ENCODE measurements at places on chromosomes 1 and 21.

DNA sequence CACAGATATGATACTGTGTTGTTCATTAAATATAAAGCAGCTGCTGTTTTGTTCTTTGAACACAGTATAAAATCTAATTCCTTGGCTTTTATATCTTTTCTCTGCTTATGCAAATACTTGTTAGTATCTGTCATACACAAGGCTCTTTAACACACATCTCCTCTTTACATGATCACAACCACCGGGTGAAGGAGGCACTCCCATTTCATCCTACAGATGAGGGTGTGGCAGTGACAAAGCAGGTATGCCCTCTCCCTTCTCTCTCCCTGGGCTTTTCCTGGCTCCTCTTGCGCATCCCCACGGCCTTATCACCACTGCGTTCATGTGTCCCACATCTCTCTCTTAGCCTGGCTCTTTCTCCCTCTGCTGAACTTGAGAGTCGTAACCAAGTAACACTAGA is 38.2 kb downstream of the JUN start:
- DNase-seq, result no peak

DNA sequence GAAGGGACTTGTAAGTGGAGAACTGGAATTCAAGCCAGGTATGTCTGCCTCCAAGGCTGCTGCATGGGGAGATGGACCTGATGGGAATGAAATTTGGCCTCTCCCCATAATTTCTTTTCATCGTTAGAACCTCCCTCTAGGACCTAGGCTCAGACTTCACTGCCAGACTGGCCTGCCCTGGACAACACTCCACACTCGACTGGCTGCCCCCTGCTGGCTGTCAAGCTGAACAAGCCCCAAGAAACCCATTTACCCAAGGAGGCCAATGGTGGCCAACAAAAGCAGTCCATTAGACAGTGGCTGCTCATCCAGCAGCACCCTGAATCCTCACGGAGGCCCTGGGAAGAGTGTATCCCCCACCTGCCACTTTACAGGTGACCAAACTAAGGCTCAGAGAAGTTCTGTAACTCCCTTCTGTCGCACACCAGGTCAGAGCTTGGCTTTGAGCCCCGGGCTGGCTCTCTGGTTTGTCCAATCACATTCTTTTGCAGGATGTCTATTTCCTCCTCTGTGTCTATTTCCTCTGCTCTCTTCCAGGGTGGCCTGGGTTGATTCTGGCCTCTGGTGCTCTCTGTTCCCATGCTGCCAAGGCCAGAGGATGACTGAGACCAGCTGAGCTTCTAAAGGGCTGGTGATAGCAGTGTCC is 3.8 kb downstream of the RNF186 start:
- peak; percentile 12 for DNase-seq

- DNase-seq, result no peak
Observed at GRCh38 chr1:45767035-45767434, 16.6 kb upstream of the IPP start.

DNA sequence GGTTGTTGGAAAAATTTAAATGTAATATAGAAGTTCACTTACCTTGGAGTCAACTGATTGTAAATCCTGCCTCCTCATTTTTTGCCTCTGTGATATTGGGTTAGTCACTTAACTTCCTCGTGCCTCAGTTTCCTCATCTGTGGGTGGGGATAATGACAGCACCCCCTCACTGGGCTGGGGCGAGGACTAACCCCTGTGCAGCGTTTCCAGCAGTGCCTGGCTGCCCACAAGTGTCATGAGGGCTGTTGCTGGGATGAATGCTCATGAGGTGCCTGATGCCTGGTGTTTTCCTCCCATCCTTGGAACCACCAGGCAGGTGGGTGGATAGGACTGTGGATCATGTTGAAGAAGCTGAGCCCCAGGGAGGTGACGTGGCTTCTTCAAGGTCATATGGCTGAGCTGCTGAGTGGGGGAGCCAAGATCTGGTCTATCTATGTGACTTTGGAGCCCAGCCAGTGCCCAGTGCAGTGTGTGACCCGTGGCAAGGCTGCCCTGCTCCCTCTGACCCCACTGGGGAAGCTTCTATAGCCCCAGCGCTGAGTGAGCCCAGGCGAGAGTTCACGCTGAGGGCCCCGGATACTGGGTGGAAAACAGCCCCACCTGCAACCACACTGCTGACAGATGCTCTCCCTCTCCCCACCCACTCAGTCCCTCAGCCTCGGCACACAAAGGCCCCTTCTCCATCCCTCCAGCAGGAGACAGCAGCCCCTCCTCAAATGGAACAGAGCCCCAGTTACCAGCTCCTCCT is 446.0 kb downstream of the PTPRU start:
- DNase-seq, result no peak

DNA sequence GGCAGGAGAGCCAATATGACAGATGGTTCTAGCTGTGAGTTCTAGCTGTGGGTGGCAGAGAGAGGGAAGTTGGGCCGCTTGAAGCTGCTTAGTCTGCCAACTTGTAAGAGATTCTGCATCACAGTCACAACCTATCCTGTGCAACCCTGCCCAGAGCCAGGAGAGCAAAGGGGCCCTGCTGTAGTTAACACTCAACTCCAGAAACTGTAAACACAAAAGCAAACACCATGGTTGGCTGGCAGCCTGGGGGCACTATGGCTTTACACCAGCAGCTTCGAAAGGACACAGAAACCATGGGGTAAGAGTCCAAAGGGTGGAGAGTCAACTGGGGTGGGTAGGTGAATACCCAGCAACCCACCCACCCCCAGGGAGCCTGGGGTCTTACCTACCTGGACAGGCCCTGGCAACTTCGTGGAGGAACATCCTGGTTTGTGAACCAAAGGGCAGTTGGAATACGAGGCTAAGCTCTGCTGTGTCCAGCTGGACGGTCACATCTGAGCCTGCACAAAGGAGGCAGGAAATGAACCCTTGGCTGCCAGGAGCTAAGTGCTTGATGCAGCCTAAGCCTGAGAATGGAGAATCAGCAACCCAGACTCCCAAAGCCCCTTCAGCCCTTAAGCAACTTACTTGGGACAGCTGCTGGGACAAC is 6.4 kb downstream of the INPP5B start:
- DNase-seq, result no peak

GRCh38 chr1:65524931-65525265 is 104.4 kb downstream of the LEPR start:
- no peak for DNase-seq

DNA sequence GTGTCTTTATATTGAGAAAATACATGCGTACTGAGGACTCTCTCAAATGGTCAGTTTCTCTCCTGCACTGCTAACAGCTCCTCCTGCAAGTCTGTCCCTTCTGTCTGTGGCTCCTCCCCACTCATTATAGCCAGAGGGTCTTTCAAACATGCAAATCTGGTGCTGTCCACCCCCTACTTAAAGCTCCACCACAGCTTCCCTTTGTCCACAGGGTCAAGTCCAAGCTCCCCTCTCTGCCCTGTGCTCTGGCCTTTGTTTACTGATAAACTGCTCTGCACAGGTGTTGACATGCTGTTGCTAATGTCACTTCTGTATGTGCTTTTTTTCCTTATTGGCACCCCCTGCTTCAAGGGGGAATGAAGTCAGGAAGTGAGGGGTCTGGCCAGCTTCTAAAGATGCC is 47.7 kb upstream of the GPR37L1 start:
- DNase-seq, result no peak

DNA sequence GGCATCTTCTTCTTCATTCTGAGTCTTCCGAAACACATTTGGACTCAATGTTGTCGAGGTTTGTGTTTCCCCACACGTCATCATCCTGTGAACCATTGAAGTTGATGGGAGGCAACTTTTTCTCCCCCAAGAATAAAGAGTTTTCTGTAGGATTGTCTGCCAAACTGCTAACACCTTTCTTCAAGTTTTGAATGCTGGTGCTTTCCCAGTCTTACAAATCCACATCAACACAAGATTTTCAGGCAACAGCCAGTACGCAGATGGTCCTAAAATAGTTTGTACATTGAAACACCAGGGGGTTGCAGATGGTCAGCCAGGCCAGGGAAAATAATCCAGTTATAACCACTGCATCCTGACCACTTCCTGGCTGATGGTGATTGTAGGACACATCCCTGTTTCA is 187.9 kb downstream of the DISC1 start:
- no peak for DNase-seq

DNA sequence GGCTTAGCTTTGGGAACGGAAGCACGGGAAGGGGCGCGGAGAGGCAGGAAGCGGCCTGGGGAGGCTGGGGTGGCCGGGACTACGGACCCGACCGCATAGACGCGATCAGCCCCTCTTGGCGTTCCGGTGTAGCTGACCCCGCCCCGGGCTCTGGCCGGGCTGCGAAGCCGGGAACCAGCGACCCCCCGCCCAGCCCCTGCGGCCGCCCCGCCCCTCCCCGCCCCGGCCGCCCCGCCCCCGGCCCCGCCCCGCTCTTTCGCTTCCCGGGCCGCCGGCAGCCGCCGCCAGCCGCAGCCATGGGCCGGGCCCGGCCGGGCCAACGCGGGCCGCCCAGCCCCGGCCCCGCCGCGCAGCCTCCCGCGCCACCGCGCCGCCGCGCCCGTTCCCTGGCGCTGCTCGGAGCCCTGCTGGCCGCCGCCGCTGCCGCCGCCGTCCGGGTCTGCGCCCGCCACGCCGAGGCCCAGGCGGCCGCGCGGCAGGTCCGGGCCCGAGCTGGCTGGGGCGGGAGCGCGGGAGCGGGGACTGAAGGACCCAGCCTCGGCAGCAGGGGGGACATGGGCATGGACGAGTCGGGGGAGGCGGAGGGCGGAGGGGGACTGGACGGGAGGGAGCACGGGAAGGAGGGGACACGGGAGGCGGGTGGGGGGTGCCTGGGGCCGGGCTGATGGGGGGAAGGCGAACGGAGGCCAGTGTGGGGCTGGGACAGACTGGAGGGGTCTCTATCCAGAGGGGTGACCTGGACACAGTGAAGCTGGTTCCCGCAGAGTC is at the start of gene SELENON:
Gene SELENON (plus strand): TSS at position 259 of the 768 bp plus-strand sequence. CDS start 38 bp downstream, at position 297.
- DNase-seq, result peak; percentile 59

DNA sequence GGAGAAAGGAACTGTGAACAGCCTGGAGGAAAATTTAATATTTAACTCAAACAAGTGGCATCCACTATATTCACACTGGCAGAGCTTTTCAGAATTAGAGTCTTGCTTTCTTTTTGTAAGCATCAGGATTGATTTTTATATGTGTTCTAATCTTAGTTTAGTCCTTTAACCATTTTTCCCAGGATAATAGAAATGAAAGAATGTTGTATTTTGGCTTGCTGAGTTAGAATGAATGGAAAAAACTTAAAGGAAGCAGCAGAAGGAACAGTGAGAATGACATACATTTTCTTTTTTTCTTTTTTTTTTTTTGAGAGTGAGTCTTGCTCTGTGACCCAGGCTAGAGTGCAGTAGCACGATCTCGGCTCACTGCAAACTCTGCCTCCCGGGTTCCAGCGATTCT is 53.0 kb downstream of the ZC3H11B start:
- no peak for DNase-seq
